ENCODE measurements at places on chromosomes 1 and 21. TPM values are rescaled to one million over a fixed set of nuclear protein-coding genes. Genes with fewer than 3 reads are reported as not detected.
A peak's percentile ranks its signal among the peaks of the same experiment; 100 is the strongest.

- DNase-seq, result peak; percentile 80
These were observed 32.8 kb downstream of the ELK4 start for GRCh38 chr1:205598841-205599668.

The FCRL2 gene
- not detected for total RNA-seq

The CHIA gene
- not detected for total RNA-seq

The CFAP107 gene
- total RNA-seq, result not detected

DNA sequence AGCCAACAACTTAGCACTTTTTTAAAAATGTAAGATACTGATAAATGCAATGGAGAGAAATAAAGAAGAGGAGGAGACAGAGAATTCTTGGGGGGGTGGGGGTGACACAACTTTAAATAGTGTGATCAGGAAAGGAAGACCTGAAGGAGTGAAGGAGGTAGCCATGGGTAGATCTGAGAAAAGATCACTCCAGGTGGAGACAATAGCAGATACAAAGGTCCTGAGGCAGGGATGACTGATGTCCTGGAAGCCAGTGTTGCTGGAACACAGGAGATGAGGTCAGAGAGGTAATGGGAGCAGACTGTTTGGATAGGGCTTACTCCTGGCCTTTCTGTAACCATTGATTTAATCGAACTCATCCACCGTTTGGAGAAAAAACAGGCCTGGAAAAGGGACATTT is 24.6 kb upstream of the TRABD2B start:
- DNase-seq, result no peak

DNA sequence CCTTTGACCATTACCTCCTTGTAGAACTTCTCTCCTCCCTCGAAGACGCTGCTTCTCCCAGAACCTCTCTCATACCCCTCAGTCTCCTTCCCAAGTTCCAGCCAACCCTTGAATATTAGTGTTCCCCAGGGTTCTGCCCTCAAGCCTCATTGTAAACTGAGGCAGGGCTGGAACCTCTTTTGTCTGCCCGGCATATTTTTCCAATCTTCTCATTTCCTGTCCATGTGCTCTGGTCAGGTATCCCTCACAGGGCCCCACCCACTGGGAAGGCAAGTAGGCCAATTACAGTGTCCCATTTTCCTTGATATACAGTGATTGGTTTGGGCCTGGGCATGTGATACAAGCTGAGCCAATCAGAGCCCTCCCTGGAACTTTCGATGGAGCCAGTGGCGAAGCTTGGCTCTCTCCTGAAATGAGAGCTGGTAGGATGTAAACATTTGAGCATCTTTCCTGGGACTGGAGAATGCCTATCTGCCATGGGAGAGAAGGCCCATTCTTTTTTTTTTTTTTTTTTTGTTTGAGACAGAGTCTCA is 57.1 kb upstream of the ID3 start:
- DNase-seq, result no peak

The KRTAP13-3 gene
- total RNA-seq, result not detected

GRCh38 chr1:53076165-53076564 is 14.2 kb downstream of the PODN start:
- DNase-seq, result no peak

- DNase-seq, result peak; percentile 28
These were observed 61.9 kb downstream of the HSPA13 start for GRCh38 chr21:14321042-14321441.

The BGLAP gene
- not detected for total RNA-seq

DNA sequence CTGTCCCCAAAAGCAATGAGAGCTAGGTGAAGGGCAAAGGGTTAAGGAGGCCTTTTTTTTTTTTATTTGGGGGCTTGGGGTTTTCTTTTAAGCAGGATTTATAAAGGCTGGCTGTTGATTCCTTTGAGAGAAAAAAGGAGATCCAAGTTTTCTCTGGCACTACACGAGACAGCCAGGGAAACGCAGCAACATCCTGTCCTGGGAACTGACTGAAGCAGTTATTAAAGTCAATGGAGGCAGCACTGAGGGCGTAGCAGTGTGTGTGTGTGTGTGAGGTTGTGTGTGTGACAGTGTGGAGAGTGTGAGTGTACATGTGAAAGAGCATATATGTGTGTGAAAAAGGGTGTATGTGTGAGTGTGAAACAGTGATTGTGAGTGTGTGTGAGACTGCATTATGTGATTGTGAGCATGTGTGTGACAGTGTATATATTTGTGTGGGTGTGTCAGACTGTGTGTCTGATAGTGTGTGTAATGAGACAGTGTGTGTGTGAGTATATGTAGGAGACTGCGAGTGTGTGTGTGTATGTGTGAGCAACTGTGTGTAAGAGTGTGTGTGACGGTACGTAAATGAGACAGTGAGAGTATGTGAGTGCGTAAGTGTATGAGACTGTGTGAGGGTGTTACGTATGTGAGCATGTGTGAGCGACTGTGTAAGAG is 65.9 kb upstream of the TIAM1 start:
- no peak for DNase-seq

- no peak for DNase-seq
These were observed 58.8 kb upstream of the MAP1LC3C start for GRCh38 chr1:242057745-242058115.

The FNBP1L gene
- total RNA-seq, result 18.7 TPM

- peak; percentile 7 for DNase-seq
These were observed 105.4 kb upstream of the LBR start for GRCh38 chr1:225533238-225533637.

- peak; percentile 91 for DNase-seq
These were observed 54.9 kb downstream of the CAPZB start for GRCh38 chr1:19430121-19431068.

DNA sequence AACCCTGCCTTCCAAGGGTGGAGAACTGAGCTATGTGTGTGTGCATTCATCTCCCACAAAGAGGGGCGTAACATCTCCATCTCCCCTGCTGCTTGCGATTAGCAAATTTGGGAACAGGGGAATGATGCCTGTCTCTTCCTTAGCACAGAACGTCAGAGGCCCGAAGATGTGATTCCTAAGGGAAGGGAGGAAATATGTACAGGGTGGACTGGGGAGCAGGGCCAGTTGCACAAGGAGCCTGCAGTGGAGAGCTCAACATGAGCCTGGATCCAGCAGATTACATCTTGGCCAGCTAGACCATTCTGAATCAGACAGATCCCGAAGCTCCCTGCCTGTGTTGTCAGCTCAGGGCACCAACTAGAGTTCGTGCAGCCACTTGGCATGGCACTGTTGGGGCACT is 118.1 kb downstream of the NGF start:
- no peak for DNase-seq

DNA sequence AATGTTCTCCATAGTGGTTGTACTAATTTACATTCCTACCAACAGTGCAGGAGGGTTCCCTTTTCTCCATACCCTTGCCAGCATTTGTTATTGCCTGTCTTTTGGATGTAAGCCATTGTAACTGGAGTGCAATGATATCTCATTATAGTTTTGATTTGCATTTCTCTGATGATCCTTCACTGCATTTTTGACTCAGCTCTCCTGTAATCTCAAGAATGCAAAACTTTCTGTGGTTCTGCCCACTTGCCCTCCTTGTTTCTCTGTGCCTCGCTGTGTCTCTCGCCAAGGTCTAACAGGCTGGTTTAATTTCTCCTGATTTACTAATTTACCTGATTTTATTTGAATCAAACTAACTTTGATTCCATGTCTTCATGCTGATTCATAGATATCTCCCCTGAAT is 407.9 kb downstream of the ZP4 start:
- DNase-seq, result peak; percentile 52

- DNase-seq, result no peak
These were observed 36.5 kb downstream of the TNFRSF8 start for GRCh38 chr1:12099610-12100009.

DNA sequence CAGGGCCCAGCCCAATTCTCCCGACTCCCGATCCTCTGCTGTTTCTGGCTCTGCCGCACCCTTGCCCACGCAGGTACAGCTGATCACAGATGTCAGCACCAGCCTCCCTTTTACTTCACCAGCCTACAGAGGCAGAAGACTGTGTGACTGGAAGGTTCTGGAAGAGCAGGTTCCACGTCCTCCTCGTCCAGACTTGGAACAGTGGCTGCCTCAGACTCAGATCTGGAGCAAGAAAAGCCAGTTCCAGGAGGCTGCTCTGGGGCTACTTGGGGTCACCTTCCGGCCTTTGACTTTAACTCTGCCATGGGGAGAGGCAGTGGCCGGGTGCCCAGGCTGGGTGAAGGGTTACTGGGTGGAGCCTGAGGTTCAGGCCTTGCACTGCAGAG is 16.1 kb upstream of the KLHDC7A start:
- DNase-seq, result no peak

- DNase-seq, result peak; percentile 91
These were observed 13.5 kb downstream of the TRAF3IP3 start for GRCh38 chr1:209769171-209769904.

DNA sequence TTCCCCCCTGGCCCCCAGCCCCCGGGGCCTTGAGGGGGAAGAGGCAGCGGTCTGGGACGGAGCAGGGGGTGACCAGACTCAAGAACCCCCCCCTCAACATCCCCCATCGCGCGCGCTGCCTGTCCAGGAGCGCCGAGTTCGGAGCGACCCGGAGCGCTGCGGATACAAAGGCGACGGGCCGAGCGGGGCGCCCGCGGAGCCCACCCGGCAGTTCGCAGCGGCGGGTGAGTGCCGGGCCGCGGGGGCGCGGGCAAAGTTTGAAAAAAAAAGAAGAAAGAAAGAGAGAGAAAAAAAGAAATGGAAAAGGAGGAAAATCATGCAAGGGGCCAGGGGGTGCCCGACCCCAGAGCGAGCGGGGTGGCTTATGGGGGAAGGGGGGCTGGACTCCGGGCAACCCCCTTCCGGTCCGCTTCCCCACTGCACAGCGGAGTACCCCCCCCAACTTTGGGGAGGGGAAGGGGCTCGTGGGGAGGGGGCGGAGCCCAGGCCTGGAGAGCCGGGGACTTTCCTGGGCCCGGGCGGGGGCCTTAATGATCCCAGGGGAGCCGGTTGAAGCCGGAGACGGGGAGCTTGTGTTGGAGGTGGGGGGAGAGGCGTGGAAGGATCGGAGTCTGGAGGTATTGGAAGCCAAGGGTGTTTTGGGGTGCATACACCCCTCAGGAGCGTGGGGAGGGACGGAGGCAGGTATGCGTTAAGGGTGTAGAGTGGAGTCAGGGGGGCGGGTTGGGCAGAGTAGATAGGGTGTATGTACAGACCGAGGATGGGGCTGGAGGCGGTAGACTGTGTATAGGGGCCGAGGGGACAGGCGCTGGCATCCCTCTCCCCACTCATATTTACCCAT is 502 bp downstream of the VANGL2 start:
- no peak for DNase-seq

DNA sequence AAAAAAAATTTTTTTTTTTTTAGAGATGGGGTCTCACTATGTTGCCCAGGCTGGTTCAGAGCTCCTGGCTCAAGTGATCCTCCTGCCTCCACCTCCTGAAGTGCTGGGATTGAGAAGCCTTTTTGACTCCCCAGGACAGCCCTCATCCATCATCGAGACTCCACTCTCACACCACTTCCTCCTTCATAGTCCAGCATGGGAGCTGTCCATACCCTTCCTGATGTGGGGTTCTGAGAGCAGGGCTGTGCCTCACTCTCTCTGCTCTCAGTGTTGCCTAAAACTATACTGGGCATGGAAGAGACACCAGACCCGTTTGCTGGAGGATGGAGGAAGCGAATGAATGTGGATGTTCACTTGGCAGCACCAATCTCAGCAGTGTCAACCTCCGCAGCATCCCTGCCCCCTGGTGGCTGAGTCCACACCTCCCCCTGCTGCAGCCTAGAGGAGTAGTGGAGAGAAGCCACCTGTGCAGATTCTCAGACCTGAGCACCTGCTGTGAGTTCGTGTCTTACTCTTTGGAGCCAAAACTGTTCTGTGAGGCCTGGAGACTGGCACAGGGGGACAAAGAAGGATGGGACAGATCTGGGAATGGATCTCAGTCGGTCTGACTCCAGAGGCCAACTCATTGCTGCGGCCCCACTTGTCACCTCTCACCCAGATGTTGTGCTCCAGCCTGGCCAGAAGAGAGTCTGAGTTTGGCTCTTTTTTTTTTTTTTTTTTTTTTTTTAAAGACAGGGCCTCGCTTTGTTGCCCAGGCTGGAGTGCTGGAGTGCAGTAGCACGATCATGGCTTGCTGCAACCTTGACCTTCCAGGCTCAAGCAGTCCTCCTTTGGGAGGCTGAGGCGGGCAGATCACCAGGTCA is 17.7 kb downstream of the TINAGL1 start:
- peak; percentile 75 for DNase-seq

The OBSCN gene
- 0.42 TPM for total RNA-seq

- DNase-seq, result no peak
These were observed 1.0 kb upstream of the NAXE start for GRCh38 chr1:156590326-156591180.

DNA sequence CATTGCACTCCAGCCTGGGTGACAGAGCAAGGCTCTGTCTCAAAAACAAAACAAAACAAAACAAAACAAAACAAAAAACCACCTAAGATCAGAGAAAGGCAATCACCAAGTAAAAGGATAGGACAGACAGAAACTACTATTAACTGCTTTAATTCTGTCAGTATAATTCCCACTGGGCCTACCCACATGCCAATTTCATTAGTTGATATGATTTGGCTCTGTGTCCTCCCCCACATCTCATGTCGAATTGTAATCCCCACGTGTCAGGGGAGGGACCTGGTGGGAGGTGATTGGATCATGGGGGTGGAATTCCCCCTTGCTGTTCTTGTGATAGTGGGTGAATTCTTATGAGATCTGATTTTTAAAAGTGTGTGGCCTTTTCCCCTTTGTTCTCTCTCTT is 27.2 kb upstream of the CAPZB start:
- DNase-seq, result peak; percentile 37

The CADM3 gene
- 0.47 TPM for total RNA-seq

DNA sequence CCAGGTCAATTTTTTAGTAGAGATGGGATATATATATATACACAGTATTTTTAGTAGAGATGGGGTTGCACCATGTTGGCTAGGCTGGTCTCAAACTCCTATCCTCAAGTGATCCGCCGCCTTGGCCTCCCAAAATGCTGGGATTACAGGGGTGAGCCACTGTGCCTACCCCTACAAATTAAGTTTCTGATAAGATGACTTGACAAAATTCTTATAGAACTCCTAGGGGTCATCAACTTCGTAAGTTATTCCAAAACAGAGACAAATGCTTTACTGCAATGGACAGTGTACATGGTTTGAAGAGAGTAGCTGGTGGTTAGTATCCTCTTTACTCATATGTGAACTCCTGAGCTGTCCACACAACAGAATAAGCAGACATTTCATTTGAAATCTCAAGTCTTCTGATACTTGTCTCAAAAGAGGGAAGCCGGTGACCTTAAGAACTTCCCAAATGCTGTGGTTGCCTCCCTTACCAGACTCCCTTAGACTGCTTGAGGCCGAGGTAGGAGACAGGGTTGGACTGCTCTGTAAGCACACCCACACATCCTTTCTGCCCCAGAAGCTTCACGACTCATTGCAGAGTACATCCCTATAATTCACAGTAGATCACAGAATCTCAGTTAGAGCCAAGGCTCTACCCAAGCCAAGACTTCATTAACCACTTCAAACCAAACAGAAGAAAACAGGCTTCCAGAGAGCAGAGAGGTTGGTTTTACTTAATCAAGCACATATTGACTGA is 244.1 kb upstream of the IRF2BP2 start:
- peak; percentile 40 for DNase-seq
